Testis (tissue), 5 donors: ENCODE measurements at places on chromosomes 11 and 22. TPM values are rescaled to one million over a fixed set of nuclear protein-coding genes. Genes with fewer than 3 reads are reported as not detected.

The ACR gene
- 49.5 TPM for total RNA-seq

The ADAMTS15 gene
- 2.8 TPM for total RNA-seq

- no peak overlapping the region for H3K4me3 ChIP-seq
- no peak overlapping the region for H3K27ac ChIP-seq
- no peaks in the 10 kb centered on the region for H3K36me3 ChIP-seq
- DNase-seq, result no peak
- H3K4me1 ChIP-seq, result no peaks in the 10 kb centered on the region
These were observed 42.2 kb downstream of the FAM118A start for GRCh38 chr22:45351956-45352355.

DNA sequence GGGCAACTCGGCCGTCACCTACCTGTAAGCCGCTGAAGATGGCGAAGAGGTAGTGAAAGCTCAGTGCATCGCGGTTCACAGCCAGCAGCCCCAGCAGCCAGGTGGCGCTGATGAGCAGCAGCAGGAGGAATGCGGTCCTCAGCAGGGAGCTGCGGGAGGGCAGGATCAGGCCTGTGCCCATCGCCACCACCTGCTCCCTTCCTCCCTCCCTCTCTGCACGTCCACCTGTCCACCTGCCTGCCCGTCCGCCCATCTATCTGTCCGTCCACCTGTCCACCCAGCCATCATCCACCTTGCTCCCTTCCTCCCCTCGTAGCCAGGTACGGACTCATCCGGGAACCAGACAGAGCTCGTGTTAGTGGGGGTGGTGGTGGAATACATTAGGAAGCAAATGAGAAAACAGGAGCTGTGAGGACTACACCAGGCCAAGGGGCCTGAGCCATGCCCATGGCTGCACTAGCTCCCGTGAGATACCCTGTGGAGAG is 32.2 kb downstream of the TRMU start:
- no peak overlapping the region for H3K4me3 ChIP-seq
- no peaks in the 10 kb centered on the region for H3K4me1 ChIP-seq
- no peak overlapping the region for H3K27ac ChIP-seq
- no peaks in the 10 kb centered on the region for H3K27me3 ChIP-seq

GRCh38 chr11:32529994-32530588 is 53.5 kb upstream of the EIF3M start:
- no peak for DNase-seq
- H3K36me3 ChIP-seq, result no peaks in the 10 kb centered on the region
- no peaks in the 10 kb centered on the region for H3K4me1 ChIP-seq
